ENCODE measurements at places on chromosomes 11 and 22.

DNA sequence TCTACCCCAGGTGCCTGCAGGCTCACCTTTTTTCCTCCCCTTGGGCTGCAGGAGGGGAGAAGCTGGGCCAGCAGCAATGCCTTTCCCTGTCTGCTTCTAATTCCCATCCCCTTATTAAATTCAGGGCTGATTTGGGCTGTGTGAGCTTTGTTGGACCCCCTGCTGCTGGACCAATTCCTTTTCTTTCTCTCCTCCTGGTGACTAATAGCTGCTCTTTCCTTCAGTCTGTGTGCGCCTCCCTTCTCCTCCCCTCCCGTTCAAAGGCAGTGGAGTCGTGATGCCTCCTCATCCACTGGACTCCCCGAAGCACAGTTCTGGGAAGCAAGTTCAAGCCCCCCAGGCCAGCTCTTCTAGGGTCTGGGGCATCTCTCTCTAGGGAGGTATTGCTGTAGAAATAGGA is 567.9 kb upstream of the CADM1 start:
- no peak for DNase-seq

GRCh38 chr11:66051371-66051765 is 796 bp upstream of the SF3B2 start:
- DNase-seq = no peak

GRCh38 chr11:134202661-134203060 is 21.1 kb downstream of the NCAPD3 start:
- no peak for DNase-seq

- DNase-seq = no peak
Observed at GRCh38 chr22:19696504-19697276, 17.6 kb upstream of the SEPTIN5 start.

DNA sequence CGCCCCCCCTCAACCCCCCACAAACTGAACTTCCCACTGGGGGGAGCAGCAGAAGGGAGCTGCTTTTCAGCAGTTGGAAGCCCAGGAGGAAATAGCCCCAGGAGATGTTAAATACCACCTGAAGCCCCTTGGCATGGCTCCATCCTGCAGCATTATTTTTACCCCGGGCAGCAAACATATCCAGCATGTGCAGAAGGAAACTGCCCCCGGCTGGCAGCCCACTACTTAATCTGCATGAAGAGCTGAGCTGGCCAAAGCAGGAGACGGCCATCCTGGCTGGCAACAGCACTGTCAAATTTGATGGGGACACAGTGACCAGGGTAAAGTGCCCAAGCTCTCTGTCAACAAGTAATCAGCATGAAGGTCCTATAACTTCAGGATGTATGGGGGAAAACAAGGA is 32.0 kb downstream of the BUD13 start:
- no peak for DNase-seq

DNA sequence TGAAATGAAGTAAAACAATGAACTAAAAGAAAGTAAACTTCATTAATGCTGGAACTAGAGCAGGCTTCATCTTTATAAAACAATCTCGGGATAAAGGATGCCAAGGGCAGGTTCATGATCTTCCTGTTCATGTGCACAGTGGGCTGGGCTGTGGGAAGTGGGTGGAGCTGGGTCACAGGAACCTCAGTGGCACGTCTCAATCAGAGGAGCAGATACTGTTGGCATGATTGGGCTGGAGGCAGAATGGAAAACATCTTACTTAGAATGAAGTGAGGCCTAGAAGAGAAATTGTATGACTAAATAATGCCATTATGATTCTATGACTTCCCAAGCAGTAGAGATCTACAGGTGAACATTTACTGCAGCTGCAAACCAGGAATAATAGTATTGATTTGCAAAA is 45.4 kb upstream of the CALCB start:
- no peak for DNase-seq

DNA sequence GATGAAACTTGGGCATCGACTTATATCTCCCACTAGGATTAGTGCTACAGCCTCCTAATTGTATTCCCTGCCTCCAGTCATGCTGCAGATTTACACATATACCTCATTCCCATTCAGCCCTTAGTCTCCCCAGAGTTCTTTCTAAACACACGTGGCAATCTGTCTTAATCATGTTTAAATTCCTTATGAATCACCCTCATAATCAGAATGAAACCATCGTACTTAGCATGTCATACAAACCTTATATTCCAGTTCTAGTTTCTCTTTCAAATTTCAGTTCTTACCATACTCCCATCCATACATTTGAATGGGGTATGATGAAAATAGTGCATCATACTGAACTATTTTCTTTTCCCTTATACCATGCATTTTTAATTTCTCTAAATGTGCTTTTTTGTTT is 6.0 kb upstream of the OR10A2 start:
- DNase-seq = no peak

GRCh38 chr22:27718186-27719035 is 83.1 kb downstream of the MN1 start:
- no peak for DNase-seq

GRCh38 chr22:30047364-30047738 is 32.9 kb upstream of the HORMAD2 start:
- no peak for DNase-seq
